ENCODE measurements at places on chromosomes 3 and 15. TPM values are rescaled to one million over a fixed set of nuclear protein-coding genes. Genes with fewer than 3 reads are reported as not detected.

- no peak for DNase-seq
Observed at GRCh38 chr3:116809208-116809607, 99.6 kb downstream of the TUSC7 start.

GRCh38 chr3:42381551-42382082 is 28.8 kb downstream of the LYZL4 start:
- DNase-seq, result no peak

DNA sequence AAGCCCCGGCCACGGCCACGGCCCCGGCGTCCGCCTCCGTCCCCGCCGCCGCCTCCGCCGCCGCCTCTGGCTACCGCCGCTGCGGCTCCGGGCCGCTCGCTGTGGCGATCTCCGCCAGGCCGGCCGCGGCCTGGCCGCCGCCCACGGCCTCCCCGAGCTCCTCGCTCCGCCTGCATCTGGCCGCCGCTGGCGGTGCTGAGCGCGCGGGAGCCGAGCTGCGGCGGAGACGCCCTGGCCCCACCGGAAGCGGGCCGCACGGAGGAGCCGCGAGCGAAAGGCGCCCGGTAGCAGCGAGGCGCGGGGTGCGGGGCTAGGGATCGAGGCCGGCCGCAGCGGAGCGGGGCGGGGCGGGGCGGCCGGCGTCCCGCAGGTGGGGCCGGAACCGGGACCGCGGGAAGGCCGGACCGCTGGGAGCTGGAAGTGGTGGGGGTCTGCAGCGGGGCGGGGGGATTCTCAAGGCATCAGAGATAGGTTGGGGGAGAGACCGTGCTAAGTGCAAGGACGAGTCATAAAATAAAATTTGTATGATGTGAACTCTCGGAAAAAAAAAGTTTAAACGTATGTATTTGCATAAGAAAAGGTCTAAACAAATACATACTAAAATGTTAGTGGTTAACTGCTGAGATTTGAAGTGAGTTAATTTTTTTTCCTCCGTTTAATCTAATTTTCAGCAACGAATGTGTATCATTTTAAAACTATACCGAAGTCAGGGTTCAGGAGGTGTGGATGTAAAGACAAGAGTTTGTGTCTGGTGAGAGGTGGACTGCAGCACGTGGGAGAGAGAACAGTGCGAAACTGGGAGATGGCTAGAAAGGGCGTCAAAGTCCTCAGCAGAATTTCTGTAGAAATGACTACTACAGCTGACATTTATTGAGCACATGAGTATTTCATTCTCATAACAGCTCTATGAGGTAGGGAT is at the start of gene AVEN:
Gene AVEN (minus strand): TSS at position 334 of the 919 bp plus-strand sequence. CDS start 158 bp downstream, at position 176.
- DNase-seq, result peak; percentile 35

The RLBP1 gene
- not detected for total RNA-seq
